Left colon (tissue), 2 donors: ENCODE measurements at places on chromosomes 2 and 18.

DNA sequence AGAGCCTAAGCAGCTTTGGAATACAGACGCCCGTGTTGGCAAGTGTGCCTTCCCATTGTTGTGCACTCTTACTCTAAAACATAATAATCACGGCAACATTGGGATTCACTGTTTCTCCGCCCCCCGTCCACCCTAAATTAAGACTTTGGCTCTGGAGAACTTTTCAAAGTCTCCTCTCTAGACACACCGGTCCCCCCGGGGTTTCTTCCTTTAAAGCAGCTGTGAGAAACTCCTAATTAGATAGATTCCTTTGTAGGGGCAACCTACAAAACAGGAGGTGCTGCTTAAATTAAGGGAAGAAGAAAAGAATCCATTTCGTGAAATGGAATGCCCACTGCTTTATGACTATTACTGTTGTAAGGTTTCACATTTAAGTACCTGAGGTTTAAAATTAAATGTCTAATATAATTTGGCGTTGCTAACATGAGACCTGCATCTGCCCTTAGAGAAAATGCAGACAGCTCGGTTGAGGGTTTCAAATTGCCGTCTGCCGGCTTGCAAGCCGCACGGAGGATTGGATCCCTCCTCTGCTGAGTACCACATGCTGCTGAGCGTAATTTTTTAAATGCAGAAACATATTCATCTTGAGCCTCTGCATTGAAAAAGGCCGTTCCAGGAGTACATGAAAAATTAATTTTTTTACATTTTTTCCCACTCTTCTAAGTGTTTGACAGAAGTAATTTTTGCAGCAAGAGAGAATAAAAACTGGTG is 233.3 kb downstream of the GBX2 start:
- DNase-seq: no peak

DNA sequence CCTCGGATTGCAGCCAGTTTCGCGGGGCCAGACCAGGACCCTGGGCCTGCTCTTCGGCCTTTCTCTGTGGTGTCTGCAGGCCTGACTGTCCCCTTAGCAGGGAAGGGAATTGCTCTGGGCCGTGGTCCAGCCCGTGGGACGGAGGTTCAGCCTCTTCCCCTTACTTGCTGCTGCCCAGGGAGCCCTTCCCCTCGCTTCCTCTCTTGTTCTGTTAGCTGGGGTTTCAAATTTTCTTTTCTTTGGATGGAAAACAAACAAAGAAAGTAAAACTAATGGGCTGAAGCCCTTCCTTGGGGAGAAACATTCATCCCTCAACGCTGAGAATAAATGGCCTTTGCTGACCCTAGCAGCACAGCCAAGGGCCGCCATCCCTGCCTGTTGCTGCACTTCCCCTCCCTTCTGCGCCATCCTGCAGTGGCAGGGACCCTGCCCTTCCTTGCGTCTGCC is 52.4 kb downstream of the ASAP2 start:
- no peak for DNase-seq

- no peak for DNase-seq
These were observed 137.4 kb downstream of the CALCRL start for GRCh38 chr2:187310701-187311100.

GRCh38 chr18:9694952-9695495 is 13.1 kb upstream of the RAB31 start:
- no peak for DNase-seq

DNA sequence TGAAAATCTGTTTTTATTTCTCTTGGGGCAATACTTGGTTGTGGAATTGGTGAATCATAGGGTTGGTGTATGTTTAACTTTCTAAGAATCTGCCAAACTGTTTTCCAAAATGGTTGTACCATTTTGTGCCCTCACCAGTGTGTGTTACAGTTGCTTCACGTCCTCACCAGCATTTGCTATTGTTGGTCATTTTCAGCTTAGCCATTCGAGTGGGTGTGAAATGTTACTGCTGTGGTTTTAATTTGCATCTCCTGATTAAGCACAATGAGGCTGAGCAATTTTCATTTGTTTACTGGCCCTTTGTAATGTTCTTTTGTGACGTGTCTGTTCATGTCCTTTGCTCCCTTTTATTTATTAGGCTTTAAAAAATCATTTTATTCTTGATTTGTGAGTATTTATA is 49.7 kb downstream of the FOSL2 start:
- DNase-seq: no peak

GRCh38 chr2:98459496-98460175 is 15.0 kb downstream of the INPP4A start:
- no peak for DNase-seq

DNA sequence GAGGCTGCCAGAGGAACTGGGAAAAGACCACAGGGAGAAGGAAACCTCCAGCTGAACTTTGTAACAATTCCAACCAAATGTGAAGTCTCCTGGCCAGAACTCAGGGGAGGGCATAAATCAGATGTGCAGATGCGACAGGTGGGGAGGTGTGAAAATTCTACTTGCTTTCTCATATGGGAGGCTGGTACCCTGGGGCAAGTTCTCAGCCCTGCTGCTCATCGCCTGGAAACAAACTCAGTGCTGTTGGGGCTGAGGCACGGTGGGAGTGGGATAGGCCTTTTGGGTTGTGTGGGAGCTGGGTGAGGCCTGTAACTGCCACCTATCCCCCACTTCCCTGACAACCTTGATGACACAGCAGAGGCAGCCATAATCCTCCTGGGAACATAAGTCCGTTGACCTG is 179.6 kb downstream of the ASB1 start:
- no peak for DNase-seq

GRCh38 chr2:144403933-144404332 is 116.0 kb downstream of the ZEB2 start:
- no peak for DNase-seq

DNA sequence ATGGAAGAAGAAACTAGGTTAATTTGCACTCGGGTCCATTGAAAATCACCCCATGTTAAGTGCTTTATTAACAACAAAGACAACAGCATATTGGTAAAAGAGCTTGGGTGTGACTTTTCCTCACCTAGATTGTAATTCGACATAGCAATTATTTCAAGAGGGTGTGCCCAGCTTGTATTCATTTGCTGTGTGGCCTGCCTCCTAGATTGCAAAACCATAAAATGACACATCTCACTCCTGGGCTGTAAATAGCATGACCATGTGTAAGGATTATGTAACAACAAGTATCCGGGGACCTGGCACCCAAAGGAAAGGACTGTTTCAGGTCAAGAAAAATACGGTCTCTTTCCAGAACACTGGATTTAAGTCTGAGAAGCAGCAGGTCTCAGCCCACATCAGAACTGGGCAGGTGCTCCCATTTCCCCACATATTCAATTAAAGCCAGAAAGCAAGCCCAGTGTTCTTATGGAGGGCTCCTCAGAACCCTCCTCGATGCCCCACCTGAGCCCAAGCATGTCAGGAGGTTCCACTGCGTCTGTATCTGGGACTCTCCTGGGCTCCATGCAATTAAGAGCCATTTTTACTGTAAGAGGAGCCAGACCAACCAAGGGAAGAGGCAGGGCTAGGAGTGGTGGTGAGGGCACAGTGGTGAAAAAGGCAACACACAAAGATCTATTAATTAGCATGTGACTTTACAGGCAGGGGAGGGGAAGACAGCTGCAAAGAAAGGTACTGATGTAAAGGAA is 39.2 kb downstream of the MREG start:
- DNase-seq: no peak

DNA sequence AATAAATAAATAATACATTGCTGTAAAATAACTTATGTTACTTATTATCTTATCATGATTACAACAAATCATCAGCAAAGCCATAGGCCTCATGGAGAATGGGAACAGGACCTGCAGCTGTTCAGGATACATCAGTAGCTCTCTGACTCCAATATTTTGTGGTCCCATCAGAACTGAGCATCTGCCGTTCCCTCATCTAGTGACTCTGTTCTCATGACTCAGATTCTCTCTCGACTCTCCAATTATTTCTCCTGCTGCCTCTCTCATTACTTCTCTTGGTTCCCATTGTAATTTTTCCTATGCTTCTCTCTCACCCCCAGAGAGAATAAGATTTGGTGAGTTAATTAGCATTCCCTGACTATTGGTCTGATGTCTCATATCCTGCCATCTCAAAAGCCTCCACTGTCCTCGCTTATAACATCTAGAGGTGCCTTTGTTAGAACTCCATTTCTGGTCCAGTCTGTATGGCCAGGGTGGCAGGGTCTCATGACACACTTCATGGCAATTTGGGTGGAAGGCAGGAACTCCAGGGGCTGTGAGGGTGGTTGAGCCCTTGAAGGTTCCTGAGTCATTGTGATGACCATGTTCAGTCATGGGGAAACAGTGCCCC is 78.0 kb upstream of the TANC1 start:
- DNase-seq: no peak

GRCh38 chr2:150526006-150526405 is 38.5 kb upstream of the RND3 start:
- no peak for DNase-seq

- DNase-seq: no peak
These were observed 6.7 kb upstream of the RBM45 start for GRCh38 chr2:178105566-178105965.

DNA sequence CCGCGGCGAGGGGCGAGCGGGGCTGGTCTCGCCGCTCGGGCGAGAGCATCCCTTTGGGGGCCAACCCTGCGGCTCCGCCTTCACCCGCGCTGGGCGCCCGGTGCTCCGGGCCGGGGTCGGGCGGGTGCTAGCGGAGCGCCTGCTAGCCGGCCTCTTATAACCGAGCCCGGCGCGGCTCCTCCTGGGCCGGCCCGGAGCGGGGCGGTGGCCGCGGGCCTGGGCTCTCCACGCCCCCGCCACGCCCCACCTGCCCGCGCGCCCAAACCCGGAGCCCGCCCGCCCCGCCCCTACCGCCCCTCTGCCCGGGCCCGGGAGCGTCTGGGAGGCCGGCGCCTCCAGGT is at the start of gene FOXI3:
TSS of gene FOXI3 (minus strand) at position 129 of the 341 bp plus-strand sequence. CDS start 158 bp downstream, outside the sequence.
- DNase-seq: no peak

GRCh38 chr2:185618625-185619024 is 120.0 kb upstream of the FSIP2 start:
- DNase-seq: no peak

GRCh38 chr18:62529597-62529996 is 6.8 kb downstream of the ZCCHC2 start:
- DNase-seq: no peak

GRCh38 chr2:144510294-144510991 is 9.5 kb downstream of the ZEB2 start:
- no peak for DNase-seq
